ENCODE measurements at places on chromosomes 12 and 14. TPM values are rescaled to one million over a fixed set of nuclear protein-coding genes. Genes with fewer than 3 reads are reported as not detected.

EPYC gene
- total RNA-seq = not detected

ASIC1 gene
- 4.9 TPM for total RNA-seq

DNA sequence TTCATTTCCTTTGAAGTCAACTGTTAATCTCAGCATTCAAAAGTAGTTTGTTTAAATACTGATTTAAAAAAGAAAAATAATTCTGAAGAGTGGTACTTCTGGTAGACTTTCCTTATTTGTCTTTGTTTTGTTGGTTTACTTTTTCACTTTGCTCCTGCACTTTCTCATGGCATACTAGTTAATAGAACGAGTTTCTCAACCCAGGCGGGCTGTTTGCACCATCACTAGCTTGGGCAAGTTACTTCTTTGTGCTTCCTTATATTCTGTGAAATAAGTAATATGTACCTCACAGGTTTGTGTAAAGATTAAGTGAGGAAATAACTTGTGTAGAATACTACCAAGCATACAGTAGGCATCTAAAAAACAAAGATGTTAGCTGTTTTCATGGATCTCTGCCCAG, 45.5 kb downstream of the SLC38A6 start:
- no peak for DNase-seq

DNA sequence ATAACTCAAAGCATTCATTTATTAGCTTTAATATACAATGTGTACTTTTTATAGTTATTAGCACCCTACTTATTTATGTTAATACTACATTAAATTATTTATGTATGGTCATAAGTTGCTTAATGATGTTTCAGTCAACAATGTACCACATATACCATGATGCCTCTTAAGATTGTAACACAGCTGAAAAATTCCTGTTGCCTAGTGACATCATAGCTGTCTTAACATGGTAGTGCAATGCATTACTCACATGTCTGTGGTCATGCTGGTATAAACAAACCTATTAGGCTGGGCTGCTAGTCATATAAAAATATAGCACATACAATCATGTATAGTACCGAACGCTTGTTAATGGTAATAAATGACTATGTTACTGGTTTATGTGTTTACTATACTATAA, 120.4 kb downstream of the ANO6 start:
- peak; percentile 91 for DNase-seq

DNA sequence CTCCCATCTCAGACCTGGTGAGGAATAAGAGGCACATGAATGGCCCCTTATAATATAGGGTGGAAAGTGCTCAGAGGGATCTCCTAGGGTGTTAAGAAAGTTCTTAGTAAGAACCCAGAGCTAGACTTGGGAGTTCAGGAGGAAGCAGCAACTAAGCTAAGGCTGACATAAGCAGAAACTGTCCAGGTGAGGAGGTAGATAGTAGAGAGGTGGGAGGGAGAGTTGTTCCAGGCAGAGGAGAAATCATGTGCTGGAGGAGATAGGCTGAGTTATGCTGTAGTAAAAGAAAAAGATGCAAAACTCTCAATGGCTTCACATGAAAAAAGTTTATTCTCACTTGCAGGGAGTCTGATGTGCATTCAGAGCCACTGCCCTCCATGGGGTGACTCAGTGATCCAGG, 50.7 kb downstream of the FOS start:
- DNase-seq = no peak
